ENCODE measurements at places on chromosomes 11 and 22.

- DNase-seq = no peak
Observed at GRCh38 chr11:10385696-10386095, 69.4 kb upstream of the AMPD3 start.

DNA sequence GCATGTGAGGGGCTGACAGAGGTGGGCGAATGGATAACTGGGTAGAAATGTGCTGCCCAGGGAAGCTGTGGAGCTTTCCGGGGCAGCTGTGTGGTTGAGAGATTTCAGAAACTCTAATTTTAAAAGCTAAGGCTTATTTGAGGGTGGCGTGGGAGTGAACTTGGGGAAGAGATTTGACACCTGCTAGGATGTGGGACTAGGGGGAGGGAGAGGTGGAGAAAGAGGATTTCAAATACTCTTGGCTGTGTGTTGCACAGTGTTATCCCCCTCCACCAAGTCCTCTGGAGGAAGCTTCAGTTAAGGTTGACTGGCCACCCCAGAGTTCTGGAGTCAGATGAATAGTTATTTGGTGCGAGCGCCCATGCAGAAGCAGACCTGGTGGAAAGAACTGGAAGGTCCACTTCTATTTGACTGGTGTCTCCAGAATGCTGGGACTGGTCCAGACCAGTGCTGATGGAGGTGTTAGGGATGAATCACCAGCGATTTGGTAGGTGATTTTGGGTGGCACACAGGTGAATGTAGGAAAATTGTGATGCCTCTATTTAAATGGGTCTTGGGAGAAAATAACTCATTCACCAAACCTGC is 72.8 kb upstream of the ALX4 start:
- no peak for DNase-seq

GRCh38 chr22:41899992-41900651 is 14.8 kb downstream of the SHISA8 start:
- DNase-seq = no peak

- no peak for DNase-seq
Observed at GRCh38 chr11:69183613-69184012, 27.9 kb downstream of the SMIM38 start.

- DNase-seq = no peak
Observed at GRCh38 chr11:121372028-121372427, 79.5 kb downstream of the SC5D start.

GRCh38 chr11:131025020-131025419 is 108.7 kb upstream of the SNX19 start:
- DNase-seq = no peak

DNA sequence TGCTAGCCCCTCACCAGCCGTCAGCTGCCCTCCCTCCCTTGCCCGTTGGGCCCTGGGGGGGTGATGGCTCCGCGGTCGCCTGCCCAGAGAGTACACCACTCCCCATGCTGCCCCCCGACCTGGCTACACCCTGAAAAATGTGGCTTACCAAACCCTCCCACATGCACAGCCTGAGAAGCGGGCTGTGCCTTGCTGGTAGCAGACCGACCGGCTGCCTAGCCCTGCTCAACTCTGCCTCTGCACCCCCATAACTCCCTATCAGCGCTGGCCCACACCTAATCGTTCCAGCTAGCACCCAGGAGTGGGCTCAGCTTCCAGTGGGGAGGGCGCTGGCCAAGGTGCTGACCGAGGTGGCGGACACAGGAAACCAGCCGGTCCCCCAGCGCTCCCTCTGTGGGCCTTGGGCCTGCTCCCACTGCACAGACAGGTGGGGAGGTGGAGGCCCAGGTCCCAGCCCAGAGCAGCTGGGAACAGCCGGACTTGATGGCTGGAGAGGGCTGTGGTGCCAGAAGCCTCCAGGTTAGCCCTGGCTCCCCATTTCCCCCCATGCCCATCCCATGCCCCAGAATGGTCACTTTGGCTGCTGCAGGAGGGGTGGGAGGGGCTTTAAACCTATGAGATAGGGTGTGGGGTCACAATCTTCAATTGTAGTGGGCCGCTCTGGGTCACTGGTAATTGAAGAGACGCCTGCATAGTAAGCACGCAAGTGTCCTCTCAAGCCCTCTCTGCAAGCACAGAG is 32.1 kb upstream of the PRODH start:
- DNase-seq = no peak

DNA sequence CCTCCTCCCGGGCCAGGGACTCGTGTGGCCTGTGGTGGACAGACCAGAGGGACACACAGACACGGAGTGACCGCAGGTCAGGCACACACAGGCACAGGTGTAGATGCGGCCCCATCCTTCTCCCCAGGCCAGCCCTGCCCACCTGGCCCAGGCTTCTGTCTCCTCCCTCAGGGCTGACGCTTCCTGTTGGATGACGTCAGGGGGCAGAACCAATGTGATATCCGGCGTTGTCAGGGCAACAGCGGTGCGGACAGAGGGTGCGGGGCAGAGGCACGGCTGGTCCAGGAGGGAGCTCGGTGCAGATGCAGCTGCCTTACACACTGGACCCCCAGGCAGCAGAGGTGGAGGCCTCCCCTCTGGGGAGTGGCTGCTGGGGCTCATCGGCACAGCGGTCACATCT is 2.9 kb upstream of the TUBGCP6 start:
- no peak for DNase-seq

- DNase-seq = peak; percentile 48
Observed at GRCh38 chr11:65857500-65857852, 504 bp downstream of the CFL1 start.

- no peak for DNase-seq
Observed at GRCh38 chr11:10857459-10857708, 469 bp downstream of the ZBED5 start.

GRCh38 chr11:62854013-62854824 is 14.8 kb upstream of the WDR74 start:
- DNase-seq = no peak

- DNase-seq = no peak
Observed at GRCh38 chr22:47322854-47323253, 560.4 kb downstream of the TBC1D22A start.

DNA sequence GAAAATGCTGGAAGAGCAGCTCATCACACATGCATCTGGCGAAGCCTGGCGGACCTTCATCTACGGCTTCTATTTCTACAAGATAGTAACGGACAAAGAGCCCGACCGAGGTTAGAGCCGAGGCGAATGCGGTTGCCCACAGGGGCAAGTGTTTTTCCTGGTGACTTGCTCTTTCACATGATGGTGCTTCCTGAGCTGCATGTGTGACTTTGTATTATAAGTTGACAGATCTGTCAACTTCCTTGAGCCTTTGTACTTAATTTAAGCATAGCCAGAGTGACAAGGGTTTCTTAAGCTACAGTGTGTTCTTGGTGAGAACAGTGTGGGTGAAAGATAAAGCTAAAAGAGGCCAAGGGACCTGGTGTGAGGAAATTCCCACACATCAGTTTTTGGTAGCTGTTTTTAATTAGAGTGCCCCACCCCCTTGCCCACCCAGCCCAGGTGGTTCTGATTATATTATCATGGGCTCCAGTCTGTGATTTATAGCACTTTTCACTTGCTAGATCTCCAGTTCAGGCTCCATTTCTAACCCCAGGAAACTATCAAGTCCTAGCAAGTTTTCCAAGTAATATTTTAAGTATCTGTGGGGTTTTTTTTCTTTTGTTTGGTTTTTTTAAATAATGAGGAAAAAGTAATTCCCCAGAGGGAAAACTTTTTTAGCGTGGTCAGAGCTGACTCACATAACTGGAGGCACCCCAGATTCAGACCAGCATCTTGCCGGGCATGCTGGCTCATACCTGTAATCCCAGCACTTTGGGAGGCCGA is 68.0 kb upstream of the YWHAH start:
- no peak for DNase-seq

DNA sequence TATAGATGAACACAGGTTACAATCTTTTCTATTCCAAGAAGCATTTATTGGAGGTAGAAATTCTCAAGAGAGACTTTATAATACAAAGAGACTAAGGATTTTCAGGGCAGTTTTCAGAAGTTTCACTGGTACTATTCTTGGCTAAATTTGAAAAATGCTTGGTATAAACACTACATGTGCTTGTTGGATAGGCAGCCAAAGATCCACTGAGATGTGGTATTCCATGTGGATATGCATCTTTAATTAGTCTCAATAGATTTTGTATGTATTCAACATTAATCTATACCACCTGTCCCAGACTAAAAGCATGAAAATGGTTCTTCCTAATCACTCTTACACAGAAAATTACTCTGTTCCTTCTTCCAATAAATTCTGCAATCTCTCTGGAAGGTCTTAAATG is 232.6 kb downstream of the CADM1 start:
- DNase-seq = no peak

- DNase-seq = no peak
Observed at GRCh38 chr11:126318574-126319373, 14.9 kb downstream of the DCPS start.

GRCh38 chr11:126743628-126744027 is 256.9 kb downstream of the KIRREL3 start:
- no peak for DNase-seq

DNA sequence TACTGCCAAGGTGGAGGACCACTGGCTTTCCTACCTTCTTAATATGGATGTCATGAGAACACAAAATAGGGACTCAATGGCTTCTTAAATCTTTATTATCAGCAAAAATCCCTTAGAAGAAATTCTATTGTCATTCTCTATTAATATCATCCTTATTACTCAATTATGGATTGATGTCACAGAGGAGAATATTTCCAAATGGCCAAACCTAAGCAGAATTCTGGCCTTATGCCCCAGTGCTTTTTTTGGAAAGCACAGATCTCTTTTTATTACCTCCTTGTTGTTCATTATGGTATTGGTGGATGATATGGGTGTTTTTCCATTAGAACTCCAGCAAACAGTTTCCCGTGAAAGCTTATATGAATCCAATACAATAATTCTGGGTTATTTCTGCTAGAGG is 9.9 kb downstream of the CRTAM start:
- DNase-seq = no peak

GRCh38 chr22:24848559-24849168 is 42.7 kb downstream of the SGSM1 start:
- DNase-seq = no peak

DNA sequence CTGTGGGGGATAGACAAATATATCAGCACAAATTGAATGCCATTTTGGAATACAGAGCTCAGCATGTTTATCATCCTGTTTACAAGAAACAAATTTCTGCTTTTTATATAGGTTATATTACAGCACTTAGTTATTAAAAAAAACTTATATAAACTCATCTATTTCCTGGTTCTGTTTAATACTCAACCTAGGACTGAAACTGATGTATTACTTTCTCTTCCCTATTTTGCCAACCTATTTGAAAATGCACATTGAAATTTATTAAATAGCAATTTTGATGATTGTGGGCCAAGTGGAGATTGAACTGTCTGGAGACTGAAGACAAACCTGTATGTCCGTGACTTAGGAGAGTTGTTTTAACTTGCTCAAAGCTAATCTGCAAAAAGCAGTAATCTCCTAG is 288.3 kb upstream of the ANO3 start:
- no peak for DNase-seq

DNA sequence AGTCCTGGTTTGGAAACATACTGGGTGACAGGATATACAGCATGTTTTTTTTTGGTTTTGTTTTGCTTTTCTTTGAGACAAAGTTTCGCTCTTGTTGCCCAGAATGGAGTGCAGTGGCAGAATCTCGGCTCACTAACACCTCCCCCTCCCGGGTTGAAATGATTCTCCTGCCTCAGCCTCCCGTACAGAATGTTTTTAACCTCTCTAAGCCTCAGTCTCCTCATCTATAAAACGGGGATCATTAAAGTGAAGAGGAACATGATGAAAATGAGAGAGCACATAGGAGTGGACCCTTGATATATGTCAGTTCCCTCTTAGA is 28.1 kb upstream of the SCARF2 start:
- DNase-seq = no peak

DNA sequence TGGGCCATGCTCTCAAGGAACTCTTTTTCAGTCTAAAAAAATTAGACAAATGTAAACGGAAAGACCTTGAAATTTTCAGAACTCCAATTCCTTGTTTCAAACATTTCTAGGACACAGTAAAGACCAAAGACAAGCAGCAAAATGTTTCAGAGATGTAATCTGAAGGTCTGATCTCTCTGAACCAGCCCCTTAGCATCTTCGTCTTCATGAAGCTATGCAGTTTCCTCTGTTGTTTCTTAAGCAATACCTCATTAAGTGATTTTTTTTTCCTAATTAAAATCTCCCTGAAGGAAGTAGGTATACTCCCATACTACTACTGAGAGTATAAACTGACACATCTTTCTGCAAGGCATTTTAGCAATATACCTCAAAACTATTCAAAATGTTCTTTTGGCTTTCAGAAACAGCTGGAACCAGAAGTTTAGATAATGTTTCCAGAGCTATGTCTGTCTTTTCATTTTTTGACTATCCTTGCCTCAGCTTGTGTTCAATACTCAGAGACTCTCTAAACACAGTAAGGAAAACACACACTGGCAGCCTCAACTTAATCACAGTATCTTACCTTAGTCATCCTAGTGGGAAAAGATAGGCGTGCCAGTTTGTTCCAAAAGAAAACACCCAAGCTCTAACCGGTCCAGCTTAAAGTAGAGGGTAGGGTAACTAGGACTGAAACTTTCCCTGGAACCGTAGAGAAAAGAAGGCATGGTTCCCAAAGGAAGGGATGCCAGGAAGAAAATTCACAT is 25.1 kb downstream of the SBF2 start:
- no peak for DNase-seq

DNA sequence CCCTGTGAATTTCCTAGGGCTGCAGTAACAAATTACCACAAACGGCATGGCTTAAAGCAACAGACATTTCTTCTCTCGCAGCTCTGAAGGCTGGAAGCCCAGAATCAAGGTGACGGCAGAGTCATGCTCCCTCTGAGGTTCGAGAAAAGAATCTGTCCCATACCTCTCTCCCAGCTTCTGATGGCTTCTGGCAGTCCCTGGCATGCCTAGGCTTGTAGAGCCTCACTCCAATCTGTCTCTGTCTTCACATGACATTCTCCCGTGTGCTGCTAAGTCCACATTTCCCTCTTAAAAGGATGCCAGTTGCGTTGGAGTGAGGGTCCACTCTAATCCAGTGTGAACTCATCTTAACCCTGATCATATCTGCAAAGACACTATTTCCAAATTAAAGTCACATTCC is 116.2 kb downstream of the NECTIN1 start:
- DNase-seq = no peak

DNA sequence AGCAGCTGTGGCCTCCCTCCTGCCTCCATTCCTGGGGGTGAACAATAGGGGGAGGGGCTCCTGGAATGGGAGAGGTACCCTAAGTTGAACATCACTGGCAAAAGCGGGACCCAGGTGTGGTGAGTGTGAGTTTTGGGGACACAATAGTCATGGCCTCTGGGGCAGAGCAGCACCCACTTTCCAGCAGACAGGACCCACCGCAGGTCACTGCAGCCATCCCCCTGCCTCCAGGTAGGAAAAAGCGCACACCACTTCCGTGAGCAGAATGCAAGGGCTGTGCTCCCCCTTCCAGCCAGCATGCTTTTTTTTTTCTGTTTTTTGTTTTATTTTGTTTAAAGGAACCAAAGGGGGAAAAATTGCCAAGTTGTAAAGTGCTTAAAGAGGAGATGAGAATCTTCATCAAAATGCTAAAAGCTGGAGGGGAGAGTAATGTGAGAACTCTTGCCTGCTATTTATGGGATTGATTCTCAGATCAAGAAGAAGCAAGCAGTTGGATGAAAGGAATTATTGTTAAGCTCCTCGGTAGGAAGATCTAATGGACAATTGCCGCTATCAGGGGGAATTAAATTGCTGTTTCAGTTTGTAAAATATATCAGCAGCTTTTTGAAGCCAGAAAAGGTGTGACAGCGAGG is 152.9 kb downstream of the FEZ1 start:
- DNase-seq = no peak

- no peak for DNase-seq
Observed at GRCh38 chr11:122453586-122453985, 201.9 kb upstream of the UBASH3B start.

- no peak for DNase-seq
Observed at GRCh38 chr22:44890416-44891292, 119.2 kb downstream of the PHF21B start.

Data from stimulated activated CD4-positive, alpha-beta T cell treated with anti-CD3 and anti-CD28 coated beads, Interleukin-2, amount 100 ng/mL, for 4 hours (primary cell).